ENCODE measurements at places on chromosomes 3 and 15. TPM values are rescaled to one million over a fixed set of nuclear protein-coding genes. Genes with fewer than 3 reads are reported as not detected.

- no peak for DNase-seq
These were observed 443.9 kb upstream of the TBL1XR1 start for GRCh38 chr3:177641206-177641605.

The SLC12A8 gene
- 0.30 TPM for total RNA-seq

GRCh38 chr15:29380466-29380865 lies 110.8 kb upstream of the NSMCE3 start:
- DNase-seq, result no peak

GRCh38 chr15:26848498-26848897 lies 18.4 kb upstream of the GABRA5 start:
- no peak for DNase-seq
